ENCODE measurements at places on chromosomes 1 and 21.

- no peak for DNase-seq
Measured at GRCh38 chr1:57468641-57469523, 45.0 kb upstream of the DAB1 start.

DNA sequence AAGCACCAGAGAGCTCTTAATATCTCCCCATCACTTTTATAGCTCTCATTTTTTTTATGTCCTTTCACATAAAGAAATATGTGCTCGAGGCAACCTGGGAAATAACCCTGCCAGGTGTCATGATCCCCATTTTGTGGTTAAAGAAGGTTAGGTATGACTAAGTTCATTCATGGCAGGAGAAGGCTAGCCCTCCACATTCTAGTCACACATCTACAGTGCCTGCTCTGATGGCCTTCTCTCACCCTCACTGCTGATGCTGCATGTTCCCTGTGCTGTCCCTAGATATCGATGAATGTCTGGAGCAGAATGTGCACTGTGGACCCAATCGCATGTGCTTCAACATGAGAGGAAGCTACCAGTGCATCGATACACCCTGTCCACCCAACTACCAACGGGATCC lies 187.5 kb downstream of the TPR start:
- DNase-seq, result no peak

DNA sequence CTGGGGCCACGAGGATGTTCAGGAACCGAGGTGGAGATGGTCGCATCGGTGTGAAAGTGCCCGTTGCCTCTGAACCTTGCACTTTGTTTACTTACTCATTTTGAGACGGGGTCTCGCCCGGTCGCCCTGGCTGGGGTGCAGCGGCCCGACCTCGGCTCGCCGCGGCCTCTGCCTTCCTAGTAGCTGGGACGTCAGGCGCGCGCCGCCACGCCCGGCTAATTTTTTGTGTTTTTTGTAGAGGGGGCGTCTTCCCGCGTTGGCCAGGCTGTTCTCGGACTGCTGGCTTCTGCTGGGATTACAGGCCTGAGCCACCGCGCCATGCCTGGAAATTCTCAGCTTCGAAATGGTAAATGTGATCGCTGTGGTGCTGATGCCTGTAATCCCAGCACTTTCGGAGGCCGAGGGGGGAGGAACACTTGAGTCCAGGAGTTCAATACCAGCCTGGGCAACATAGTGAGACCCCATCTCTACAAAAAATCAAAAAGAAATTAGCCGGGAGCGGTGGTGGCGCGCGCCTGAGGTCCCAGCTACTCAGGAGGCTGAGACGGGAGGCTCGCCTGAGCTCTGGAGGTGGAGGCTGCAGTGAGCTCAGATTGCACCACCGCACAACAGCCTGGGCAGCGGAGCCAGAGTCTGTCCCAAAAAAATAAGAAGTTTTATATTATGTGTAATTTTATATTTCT lies 684 bp upstream of the MRPL20 start:
- no peak for DNase-seq

DNA sequence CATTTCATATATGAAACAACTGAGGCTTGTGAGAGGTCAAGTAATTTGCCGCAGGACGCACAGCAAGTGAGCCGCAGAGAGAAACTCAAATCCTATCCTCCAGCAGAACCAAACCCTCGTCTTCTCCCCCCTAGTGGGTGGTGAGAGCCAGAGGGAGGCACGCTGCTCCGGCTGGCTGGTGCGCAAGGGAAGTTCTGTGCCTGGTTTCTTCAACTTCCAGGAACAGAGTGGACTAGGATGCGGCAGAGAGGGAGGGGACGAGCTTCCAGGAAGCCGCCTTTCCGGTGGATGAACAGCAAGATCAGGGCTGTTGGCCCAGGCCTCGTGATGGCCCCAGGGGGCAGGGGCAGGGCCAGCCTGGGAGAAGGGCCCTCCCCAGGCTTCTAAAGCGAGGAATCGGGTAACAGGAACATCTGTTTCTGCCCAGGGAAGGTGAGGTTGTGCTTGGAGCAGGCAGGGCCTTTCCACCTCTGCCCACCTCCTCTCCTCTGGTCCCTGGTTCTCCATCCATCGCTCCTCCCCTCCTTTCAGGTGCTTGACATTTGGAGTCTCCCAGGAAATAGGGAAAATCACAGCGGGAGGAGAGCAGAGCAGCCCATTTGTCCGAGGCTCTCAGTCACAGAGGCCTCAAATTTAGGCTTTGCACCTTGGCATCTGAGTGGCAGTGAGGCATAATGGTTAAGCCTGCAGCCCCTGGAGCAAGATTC lies 16.8 kb upstream of the PDIK1L start:
- no peak for DNase-seq

DNA sequence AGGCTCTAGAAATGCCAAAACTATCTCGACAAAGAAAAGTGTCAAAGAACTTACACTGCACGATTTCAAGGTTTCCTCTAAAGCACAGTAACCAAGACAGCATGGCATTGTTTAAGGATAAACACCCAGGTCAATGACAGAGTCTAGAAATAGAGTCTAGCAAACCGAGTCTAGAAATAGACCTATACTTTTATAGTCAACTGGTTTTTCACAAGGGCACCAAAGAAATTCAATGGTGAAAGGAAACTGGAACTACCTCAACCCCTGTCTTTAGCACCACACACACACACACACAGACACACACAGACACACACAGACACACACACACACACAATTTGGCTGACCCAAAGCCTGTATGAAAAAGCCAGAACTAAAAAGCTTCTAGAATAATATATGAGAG lies 67.1 kb upstream of the PGBD5 start:
- DNase-seq, result no peak

DNA sequence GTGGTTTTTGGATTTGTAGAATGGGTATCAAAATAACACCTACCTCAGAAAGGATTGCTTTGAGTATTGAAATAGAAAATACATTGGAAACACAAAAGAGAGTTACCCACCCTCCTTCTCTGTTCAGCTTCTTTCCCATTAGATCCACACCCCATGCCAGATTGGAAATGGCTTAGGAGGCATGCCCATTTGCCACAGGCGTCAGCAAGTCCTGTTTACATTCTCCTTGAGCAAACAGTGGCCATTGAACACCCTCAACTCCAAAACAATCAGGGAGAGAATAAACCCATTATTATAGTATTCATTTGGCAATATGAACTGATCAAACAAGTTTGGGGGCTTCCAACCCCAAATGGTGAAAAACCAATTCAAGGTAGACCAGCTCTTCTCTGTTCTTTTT lies 2.4 kb downstream of the ELAPOR1 start:
- peak; percentile 26 for DNase-seq

- DNase-seq, result no peak
Measured at GRCh38 chr1:21494196-21494595, 15.0 kb upstream of the ALPL start.

DNA sequence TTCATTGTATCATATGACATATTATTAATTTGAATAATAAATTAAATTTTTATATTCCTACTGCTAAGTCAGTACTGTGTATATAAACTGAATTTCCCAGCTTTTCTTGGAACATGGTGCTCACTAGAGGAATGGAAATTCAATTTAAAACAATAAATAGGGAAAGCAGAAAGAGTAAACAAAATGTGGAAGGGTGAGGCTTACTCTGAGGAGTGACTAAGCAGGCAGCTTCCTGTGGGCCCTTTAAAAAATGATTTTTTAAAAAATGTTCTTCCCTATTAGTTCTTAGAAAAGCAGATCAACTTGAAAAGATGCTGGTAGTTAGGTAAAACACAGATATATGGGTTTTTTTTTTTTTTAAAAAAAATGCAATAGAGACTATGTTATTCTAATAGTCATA lies 49.5 kb upstream of the S1PR1 start:
- DNase-seq, result no peak

DNA sequence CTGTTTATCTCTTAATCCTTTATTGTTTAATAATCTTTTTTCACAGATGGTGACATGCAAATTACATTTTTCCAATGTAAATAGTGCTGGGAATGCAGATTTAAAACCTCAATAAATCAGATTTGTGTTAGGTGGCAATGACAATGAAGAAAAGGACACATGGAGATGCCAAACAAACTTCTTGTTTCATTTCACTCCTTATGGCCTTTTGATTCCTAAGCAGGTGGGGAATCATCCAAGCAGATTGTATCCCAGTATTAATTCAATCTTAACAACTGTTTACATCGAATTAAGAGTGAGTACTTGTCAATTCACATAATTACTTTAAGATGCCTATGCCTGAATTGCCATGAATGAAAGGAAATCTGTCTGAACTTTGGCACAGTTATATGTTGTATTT lies 98.9 kb upstream of the RGS18 start:
- no peak for DNase-seq

DNA sequence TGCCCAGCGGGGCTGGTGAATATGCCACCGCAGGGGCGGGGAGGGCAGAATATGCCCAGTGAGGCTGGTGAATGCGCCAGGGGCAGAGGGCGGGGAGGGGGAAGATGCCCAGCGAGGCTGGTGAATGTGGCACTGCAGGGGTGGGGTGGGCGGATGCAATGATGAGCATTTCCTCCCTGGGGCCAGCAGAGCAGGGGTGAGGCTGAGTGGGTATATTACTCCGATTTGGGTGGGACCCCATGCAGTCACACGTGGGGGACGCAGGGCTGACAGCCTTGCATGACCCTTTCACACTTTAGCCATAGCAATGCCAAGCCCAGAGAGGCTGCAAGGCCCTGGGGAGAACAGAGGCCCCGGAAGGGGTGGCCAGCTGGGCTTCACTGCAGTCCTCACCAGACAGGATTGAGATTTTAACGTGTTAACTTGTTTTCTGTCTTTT lies 9.3 kb upstream of the SLX9 start:
- no peak for DNase-seq

GRCh38 chr1:204475656-204476432 lies 18.8 kb downstream of the PIK3C2B start:
- DNase-seq, result no peak

GRCh38 chr21:45323487-45324311 lies 36.0 kb upstream of the POFUT2 start:
- DNase-seq, result no peak

DNA sequence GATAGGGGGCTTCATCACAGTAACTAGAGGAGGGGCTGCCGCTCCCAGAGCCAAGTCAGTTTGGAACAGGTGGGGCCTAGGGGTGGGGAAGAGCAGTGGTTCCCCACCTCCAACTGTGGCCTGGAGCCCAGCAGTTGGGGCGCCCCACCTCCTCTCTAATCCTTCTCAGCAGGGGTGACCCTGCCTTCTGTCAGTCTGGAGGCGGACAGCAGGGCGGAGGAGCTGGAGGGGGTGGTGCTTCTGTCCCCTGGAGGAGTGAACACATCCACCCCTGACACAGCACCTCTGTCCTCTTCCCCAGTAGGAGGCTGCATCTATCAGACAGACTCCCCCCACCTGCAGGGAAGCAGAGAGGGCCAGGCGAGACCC lies 73.8 kb downstream of the MRPL37 start:
- DNase-seq, result no peak

Measured in NCI-H2081 treated with DMSO at 0.1 percent for 48 hours (cell line).